ENCODE measurements at places on chromosomes 11 and 22.

DNA sequence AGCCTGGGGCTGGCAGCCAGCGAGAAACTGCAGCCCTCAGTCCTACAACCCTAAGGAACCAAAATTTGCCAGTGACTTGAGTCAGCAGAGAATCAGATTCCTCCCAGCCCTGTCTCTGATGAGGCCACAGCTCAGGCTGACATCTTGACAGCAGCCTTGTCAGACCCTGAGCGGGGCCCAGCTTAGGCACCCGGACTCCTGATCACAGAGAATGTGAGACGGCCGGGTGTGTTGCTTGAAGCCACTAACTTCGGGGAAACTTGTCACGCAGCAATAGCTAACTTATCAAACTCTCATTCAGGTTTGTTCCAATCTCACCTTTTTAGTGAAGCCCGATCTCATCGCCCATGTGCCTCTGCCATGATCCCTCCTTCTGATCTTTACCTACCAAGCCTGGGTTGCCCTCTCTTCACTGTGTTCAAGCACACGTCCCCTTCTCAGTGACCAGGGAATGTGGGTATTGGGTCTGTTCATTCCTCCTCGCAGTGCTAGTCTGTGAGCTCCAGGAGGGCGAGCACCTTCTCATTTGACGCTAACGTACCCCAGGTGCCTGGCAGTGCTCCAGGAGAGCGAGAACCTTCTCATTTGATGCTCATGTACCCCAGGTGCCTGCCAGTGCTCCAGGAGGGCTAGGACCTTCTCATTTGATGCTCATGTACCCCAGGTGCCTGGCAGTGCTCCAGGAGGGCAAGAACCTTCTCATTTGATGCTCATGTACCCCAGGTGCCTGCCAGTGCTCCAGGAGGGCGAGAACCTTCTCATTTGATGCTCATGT, 280.7 kb downstream of the BRD1 start:
- DNase-seq: no peak

GRCh38 chr11:85828640-85828978, 17.7 kb upstream of the SYTL2 start:
- DNase-seq: no peak

GRCh38 chr22:39534591-39535356, 2.2 kb upstream of the RPS19BP1 start:
- peak; percentile 49 for DNase-seq

DNA sequence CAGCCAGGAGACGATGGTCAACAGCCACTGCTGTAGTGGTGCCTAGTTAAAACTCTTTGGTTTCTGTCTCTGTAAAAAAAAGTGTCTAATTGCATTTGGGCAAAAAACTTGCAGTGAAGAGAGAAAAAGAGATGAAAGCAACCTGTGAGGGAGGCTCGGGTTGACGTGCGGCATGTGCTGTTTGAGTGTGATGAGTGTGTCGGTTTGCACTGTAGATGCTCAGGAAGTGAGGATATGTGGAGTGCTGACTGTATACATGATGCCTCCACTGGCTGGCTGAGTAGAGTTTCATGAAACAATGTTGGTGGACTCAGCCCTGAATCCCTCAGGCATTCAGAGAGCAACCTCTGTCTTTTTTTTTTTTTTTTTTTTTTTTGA, 4.3 kb upstream of the DGCR6L start:
- no peak for DNase-seq

- DNase-seq: no peak
Observed at GRCh38 chr11:19882356-19882755, 169.7 kb downstream of the NAV2 start.

DNA sequence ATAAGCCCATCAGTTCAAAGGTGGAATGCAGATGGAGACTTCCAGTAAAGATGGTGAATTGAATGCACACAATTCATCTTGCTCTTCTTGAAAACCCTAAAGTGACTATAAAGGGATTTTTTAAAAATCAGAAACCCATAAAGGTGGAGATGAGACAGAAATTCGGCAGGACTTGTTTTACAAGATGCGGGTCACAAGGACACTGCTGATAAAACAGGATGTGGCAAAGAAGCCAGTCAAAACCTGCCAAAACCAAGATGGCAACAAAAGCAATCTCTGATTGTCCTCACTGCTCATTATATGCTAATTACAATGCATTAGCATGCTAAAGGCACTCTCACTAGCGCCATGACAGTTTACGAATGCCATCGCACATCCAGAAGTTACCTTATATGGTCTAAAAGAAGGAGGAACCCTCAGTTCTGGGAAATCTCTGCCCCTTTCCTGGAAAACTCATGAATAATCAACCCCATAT, 137.1 kb downstream of the NECTIN1 start:
- DNase-seq: no peak

DNA sequence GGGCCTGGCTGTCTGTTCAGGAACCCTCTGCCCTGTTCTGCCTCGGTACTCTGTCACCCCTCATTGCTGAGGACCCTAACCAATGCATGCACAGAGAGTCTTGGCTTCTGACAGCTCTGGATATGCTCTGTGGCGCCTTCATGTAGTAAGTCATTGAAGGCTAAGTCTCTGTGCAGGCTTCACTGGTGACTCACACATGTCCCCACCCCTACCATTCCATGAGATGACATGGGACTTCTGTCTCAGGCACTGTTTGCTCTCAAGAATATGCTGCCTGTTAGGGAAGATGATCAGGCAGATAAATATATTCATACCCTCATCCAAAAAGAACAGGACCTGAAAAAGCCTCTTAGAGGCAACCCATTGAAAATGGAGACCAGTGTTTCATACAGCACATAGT, 43.6 kb upstream of the HORMAD2 start:
- no peak for DNase-seq

DNA sequence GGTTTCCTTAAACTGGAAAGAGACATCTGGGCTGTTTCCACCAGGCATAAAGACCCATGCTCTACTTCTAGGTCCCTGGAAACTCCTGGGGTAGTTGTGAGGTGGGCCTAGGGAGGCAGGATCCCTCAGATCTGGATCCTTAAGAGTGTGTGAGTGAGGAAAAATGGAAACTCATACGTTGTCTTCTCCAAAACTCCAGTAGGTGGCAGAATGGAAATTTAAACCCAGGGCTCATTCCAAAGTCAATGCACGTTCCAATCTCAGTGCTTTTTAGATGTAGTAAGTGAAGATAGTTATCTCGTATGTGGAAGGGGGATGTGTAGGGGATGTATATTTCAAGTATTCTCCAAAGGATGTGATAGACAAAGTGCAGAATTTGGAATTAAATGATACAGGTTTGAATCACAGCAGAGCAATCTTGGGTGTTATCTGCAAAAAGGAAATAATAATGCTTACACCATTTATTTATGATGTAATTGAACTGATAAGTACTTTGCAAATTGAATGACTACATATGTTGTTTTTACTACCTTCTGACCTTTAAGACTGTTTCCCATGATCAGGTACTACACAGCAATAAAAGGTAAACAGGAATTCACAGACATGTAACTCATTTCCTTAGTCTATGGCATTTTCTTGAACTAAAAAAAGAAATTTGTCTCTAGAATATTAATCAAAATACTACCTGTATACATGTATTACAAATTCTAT, 13.1 kb upstream of the MMP1 start:
- peak; percentile 38 for DNase-seq

GRCh38 chr11:76706667-76707066, 36.1 kb upstream of the LRRC32 start:
- no peak for DNase-seq

Data from fibroblast of mammary gland (primary cell).